ENCODE measurements at places on chromosomes 1 and 21.

DNA sequence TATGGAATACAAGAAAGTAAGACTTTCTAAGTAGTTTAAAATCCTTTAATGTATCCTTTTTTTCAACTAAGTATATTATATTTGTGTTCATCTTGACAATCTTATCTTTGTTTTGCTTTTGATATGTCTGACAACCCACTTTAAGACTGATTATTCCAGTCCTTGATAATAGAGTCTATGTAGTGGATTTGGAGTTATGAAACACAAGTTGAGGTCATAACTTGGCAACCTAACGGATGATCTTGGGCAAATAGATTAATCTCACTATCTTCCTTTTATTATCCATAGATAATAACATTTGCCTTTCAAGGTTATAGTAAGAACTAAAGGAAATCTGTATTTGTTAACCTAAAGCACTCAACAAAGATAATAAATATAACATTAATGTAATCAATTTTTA, 4.8 kb upstream of the GBP2 start:
- no peak for DNase-seq

DNA sequence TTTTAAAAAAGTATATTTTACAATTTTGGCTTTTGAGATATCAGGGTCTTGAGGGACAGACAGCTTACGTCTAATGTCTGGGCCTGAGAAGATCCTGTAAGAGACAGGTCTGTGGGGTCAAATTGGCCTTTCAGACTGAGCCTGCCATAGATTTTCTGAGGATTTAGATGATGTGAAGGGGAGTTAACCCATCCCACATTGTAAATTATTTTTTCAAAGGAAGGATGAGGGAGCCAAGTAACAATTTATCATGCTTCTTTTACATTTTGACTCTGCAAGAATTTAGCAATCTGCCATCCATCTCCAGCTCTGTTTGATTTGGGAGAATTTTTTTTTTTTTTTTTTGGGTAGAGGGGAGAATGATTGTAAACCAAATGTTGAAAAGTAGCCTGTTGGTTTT, 160.9 kb downstream of the ROR1 start:
- no peak for DNase-seq

GRCh38 chr1:154842635-154843034, 27.4 kb downstream of the KCNN3 start:
- DNase-seq, result no peak

DNA sequence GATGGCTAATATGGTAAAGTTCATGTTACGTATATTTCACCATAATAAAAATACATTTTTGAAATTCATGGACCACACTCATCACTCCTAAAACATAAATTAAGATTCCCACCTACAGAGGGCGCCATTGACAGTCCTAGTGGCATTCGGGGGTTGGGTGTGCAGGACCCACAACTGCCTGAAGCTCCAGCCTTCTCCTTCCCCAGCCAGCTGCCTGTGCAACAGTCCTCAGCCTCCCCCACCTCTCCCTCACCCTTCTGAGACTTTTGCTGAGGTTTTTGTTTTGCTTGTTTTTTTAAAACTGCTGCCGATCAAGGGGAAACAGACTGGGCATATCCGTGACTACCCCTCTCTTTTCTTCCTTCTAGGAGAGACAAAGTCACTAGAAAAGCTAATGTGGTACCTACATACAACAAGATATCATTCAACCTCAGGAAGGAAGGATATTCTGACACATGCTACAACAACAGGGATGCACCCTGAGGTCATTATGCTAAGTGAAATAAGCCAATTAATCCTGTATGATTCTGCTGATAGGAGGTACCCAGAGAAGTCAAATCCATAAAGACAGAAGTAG, 9.2 kb upstream of the EVA1C start:
- peak; percentile 51 for DNase-seq

DNA sequence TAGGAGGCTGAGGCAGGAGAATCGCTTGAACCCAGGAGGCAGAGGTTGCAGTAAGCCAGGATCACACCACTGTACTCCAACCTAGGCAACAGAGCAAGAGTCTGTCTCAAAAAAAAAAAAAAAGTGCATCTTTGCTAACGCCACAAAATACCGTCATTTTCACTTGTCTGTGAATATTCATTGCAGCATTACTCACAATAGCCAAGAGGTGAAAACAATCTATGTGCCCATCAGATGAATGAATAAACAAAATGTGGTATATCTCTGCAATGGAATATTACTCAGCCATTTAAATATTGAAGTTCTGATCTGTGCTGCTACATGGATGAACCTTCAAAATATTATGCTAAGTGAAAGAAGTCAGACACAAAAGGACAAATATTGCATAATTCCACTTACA, 7.9 kb upstream of the TIAM1 start:
- DNase-seq, result no peak

DNA sequence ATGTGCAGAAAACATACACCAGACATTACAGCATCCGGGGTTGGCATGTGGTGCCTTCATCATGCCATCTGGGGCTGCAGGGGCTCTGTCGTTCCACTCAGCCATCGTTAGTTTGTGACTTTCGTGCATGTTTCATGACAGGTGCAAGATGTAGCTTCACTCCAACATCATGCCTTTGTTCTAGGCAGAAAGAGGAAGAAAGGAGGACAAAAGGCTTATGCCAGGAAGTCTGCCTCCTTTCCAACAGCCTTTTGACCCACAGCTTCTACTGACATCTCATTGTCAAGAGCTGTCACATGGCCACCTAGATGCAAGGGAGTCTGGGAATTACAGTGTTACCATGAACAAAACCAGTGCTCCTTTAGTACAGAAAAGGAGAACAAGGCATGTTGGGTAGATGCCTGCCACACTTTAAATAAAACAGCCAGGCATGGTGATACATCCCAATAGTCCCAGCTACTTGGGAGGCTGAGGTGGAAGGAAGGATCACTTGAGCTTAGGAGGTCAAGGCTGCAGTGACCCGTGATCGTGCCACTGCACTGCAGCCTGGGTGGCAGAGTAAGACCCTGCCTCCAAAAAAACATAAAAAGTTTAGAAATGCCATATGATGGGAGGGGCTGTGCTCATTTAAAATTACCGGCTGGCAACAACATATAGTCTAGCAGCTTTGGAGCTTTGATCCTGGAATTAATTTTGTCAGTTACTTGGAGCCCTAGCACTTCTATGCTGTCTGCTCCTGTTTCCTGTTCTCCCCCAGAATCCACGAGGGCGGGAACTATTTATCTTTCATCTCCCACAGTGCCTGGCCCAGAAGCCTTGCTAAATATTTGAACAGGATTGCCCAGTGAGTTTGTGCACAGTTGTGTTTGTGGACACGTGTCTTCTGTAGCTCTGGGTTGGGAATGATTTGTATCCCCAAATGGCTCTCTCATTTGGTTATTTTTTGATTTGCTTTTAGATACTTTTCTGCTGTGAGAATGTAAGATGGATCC, 7.4 kb downstream of the DOP1B start:
- DNase-seq, result no peak

DNA sequence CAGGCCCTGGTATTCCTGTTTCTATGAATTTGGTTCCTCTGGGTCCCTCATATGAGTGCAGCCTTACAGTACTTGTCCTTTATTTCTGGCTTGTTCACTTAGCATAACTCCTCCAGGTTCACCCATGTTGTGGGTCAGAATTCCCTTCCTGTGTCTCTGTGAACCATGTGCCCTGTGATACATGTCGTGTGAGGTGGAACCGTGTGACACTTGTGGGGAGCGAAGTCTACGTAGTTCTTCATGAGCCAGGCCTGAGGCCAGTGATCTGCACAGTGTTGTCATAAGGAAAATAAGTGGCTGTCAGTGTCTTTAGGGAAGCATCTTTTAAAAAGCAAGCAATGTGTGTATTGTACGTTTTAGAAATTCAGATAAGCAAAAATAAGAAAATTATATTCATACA, 122.8 kb downstream of the GALNT2 start:
- no peak for DNase-seq

- no peak for DNase-seq
These were observed 860 bp upstream of the SHCBP1L start for GRCh38 chr1:182953826-182954225.

DNA sequence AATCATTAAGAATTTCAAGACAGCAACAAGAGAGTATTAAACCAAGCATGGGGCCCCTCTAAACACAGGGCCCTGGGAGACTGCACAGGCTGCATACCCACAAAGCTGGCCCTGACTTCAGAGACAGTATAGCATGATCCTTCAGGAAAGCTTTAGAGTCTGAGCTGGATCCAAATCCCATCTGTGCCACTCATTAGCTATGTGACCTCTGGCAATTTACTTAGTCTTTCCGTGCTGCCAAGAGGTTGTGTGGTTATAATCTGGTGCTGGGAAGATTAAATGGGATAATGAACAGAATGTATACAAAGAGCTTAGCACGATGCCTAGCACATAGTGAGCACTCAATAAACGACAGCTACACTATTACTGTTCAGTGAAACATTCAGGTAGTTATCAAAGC, 4.0 kb downstream of the PHC2 start:
- no peak for DNase-seq

- DNase-seq, result no peak
These were observed 433.4 kb downstream of the KIF26B start for GRCh38 chr1:245588116-245588639.

- no peak for DNase-seq
These were observed 179.6 kb downstream of the DHRS3 start for GRCh38 chr1:12438349-12438924.

DNA sequence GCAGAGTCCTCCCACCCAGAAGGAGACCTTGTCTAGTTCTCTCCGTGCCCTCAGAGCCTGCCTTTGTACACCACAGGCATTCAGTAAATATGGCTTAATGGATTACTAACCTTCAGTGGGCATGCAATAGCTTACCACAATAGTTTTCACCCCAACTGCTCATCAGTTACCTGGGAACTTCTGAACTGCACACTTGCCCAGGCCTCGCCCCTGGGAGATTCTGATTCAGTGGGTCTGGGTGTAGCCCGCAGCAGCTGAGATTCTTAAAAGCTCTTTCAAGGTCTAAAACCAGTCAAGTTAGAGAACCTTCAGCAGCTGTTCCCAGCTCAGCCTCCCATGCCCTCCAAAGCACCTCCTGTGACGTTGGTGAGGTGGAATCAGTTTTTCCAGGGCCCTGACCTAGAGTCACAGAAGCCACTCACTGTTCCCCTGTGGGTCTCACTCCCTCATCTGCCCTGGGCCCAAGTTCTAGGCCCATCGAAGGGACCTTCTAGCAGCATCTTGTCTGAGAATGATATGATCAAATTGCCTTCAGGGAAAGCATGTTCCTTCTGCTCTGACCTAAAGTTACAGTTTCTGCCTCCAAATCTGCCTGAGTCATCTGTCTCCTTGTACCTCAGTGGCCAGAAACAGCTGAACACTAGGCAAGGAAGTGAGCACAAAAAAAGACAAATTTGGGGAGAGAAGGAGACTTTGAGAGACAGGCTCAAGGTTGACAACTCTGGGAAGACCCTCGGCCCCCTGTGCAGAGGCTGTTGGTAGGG, 10.8 kb downstream of the ASAP3 start:
- peak; percentile 46 for DNase-seq

GRCh38 chr1:168081373-168082007, 55.2 kb downstream of the GPR161 start:
- peak; percentile 22 for DNase-seq

DNA sequence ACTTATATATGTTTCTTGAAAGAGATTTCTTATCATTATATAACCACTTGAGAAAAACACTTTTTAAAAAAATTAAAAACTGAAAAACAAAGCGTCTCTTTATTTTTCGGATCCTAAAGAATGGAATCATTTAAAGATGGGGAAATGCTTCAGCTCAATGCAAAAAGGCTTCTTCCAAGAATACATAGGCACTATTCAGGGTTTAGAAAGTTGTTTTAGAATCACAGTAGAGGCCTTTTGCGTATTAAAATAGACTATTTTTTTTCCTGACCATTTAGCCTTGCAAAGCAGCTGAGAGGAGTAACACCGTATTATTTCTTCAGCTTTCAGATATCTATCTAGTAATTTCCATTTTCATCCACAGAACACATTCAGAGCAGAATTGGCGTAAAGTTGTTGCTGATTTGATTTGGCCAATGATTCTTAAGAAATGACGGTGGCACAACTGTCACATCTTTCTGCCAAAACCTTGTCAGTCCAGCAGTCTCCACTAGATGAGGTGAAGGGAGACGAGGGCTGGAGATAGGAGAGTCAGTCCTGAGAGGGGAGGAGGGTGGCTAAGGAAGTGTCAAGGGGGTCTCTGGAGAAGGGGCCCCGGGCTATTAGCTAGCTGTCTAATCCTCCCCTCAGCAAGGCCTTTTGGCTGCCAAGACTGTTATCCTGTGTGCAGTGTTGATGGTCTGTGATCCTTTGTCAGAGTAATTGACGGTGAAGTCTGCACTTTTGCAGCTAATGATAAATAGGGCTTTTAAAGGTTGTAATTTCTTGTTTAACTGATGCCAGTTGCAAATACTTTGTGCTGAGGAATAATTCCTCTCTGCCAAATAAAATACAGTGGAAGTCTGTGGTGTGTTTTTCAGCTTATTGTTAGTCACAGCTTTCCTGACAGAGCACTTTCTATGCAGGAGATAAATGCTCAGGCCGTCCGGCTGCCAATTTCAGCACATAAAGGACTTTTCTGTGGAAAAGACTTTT, 34.7 kb downstream of the PRRX1 start:
- no peak for DNase-seq

- DNase-seq, result no peak
These were observed 75.1 kb upstream of the GNG12 start for GRCh38 chr1:67908250-67908936.

DNA sequence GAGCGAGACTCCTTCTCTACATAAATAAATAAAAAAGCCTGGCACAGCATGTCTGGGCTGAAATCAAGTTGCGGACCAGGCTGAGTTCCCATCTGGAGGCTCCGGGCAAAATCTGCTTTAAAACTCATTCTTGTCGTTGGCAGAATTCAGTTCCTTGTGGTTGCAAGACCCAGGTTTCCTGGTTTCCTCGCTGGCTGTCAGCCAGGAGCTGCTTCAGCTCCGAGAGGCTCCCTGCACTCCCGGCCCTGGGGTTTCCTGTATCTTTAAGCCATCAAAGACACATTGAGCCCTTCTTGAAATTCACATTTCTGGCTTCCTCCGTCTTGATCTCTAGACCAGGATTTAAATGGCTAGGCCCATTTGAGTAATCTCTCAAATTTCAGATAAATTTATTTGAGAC, 20.6 kb upstream of the SCCPDH start:
- DNase-seq, result no peak

DNA sequence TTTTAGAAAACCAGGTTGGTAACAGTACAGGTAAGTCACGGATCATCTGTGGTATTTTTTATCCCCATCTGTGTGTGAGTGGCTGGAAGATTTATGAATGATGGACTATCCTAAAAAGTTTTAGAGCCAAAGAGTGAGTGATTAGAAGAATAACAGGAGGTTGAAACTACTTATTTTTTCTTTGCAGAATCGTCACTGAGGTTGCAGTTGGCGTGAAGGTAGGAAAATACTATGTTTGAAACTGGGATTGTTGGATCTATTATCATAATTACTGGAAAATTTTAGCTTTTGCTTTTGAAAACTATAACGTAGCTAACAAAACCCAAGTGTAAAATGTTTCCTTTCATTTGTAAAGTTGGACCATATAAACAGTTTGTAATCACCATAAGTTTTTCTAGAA, 1.8 kb downstream of the PTBP2 start:
- DNase-seq, result no peak

Measured in RWPE1 (cell line).